ENCODE measurements at places on chromosomes 4 and X. TPM values are rescaled to one million over a fixed set of nuclear protein-coding genes. Genes with fewer than 3 reads are reported as not detected.

S100G gene
- total RNA-seq, result not detected

- DNase-seq, result no peak
Observed at GRCh38 chr4:174592256-174592984, 70.1 kb upstream of the HPGD start.

SYP gene
- total RNA-seq, result 1.0 TPM

- DNase-seq, result no peak
Observed at GRCh38 chrX:96770315-96770714, 85.7 kb downstream of the DIAPH2 start.

EMCN gene
- total RNA-seq, result 0.34 TPM

- no peak for DNase-seq
Observed at GRCh38 chrX:23789386-23790154, 6.6 kb downstream of the SAT1 start.

TCEAL5 gene
- not detected for total RNA-seq

DNA sequence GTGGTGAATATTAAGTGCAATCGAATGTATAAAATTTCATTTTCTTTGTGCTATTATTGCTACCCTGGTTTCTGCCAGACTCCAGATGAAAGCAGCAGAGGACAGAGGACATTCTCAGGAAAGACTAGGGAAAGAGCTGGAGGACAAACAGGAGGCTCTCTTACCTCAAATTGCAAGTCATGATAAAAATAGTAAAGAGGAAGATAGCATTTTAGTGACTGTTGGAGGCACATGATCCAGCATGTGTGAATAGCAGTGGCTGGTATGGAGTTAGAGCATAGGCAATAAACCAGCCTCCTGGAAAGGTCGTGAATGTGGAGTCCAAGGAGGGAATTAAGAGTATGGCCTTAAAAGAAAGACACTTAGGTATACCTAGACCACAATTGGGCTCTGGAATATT lies 1040.0 kb downstream of the STPG2 start:
- DNase-seq, result no peak

Measured in kidney epithelial cell (primary cell).